NCI-H2081 (cell line): ENCODE measurements at places on chromosomes 16 and 17.
A peak's percentile ranks its signal among the peaks of the same experiment; 100 is the strongest.

- DNase-seq = peak; percentile 13
Observed at GRCh38 chr17:49687878-49688491, 10.1 kb upstream of the SPOP start.

DNA sequence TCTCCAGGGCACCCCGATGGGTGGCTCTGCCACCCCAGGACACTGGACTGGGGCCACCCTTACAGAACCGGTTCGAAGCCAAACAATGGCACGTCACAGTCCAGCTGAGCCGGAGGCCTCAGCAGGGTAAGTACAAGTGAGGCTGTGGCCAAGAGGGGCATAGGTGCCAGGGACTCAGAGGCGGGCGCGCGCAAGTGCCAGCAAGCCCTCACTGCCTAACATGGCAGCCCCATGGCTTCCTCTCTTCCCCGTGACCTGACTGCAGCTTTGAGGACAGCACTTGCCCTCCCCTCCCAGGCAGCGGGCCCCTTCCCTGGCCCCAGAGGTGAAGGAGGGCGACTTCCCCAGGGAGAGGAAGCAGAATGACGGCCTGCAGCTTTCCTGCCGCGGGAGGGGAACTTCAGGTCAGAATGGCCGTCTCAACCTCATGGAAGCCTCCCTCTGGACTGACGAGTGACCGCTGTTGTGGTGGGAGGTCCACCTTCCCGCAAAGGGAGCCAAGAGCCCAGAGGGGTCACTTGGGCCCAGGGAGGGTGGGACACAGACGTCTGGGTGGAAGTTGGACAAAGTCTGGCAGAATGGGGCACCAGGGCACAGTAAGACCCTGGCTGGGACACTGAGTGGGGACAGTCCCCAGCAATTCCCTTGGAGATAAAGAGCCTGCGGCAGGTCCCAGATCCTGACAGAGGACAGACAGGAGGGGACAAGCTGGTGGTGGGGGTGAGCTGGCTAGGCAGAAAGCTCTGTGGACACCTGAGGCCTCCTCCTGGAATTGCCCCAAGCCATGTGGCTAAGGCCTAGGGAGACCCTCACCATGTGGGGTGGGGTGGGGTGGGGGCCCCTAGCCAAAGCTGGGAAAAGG, 52.1 kb upstream of the TOB1 start:
- no peak for DNase-seq

- DNase-seq = no peak
Observed at GRCh38 chr17:6706996-6707395, 6.2 kb downstream of the SLC13A5 start.

DNA sequence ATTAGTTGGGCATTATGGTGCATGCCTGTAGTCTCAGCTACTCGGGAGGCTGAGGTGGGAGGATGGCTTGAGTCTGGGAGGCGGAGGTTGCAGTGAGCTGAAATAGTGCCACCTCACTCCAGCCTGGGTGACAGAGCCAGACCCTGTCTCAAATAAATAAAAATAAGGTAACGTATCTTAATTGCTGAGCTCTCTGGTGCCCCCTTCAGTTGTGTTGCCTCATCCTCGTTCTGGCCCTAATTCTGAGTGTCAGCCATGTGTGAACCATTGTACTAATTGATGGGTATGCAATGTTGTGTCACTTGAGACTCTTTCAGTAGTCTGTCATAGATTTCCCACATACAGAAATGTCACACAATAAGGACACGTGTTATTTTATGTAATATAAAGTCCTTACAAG, 363.1 kb upstream of the RBFOX1 start:
- DNase-seq = no peak

GRCh38 chr16:4913774-4914525, 23.0 kb downstream of the PPL start:
- DNase-seq = no peak

DNA sequence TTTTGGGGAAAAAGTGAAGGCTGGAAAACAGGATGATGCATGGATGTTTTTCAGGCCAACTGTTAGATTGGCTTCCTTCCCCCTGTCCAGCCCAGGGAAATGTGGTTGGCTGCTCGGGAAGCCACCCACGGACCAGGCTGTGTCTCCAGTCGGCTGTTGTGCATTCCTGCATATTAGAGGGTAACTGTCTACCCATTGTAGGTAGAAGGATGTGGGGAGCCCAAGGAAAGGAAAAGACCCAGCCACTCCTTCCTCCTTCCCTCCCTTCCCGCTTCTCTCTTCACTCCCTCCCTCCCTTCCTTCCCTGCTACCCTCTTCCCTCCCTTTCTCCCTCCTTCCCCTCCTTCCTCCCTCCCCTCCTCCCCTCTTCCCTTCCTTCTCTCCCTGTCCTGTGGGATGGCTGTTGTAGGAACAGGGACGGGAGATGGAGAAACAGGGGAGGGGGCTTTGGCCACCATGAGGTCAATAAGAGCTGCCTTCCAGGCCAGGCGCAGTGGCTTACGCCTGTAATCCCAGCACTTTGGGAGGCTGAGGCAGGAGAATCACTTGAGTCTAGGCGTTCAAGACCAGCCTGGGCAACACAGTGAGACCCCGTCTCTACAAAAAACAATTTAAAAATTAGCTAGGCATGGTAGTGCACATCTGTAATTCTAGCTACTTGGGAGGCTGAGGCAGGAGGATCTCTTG, 16.9 kb downstream of the SYT17 start:
- DNase-seq = no peak

DNA sequence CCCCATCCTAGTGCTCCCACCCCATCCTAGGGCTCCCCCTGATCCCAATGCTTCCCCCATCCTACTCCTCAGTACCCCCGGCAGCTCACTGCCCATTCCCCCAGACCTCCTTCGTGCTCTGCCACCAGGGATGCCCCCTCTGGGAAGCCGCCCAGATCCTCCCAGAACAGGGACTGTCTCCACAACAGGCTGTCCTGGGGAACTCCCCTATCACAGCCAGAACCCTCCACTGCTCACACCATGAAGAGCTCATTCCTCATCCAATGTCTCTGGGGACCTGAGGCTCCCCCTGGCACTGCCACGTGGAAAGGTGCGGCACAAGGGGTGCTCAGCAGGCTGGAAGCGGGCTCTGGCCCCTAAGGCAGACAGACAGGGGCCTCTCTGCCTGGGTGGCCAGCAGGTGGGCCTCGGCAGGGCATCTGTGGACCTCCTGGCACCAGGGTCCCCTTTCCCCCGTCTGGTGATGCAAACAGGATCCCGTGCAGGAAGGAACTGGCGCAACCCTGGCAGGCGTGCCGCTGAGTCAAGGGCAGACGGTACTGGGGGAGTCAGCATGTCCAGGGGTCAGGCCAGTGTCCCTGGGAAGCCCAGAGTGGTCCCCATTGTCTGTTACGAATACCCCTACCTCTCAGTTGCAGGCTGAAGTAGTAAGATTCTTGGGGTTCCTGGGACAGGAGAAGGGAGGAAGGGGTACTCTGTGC, 14.8 kb upstream of the PVALEF start:
- DNase-seq = no peak

DNA sequence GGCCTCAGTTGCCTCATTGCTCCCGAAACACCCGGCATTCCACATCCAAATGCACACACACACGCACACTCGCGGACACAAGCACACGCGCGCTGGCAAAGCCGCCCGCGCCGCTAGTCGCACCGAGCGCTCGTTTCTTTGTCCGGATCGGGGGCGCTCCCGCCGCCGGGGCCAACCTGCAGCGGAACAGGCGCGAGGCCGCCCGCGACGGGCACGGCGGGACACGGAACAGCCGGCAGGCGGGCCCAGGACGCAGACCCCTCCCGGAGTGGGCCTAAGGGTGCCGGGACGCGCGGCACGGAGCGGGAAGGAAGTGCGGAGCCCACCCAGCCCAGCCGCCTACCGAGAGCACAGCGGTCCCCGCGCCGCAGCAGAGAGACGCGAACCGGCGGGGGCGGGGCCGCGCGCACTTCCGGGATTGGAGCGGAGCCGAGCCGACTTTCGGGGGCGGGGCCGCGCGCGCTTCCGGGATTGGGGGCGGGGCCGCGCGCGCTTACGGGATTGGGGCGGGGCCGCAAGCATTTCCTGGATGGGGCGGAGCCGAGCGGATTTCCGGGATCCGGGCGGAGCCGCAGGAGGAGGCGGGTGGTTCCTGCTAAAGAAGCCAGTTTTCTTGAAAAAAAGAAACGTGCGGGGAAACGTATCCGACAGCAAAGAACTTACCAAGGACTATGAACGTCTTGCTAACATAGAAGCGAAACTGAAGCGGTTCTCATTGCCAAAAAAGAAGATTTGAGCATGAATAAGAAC, at the start of gene CYBC1:
Gene CYBC1 (minus strand): TSS at position 396 of the 750 bp plus-strand sequence. CDS start 1,498 bp downstream, outside the sequence.
- DNase-seq = peak; percentile 96

DNA sequence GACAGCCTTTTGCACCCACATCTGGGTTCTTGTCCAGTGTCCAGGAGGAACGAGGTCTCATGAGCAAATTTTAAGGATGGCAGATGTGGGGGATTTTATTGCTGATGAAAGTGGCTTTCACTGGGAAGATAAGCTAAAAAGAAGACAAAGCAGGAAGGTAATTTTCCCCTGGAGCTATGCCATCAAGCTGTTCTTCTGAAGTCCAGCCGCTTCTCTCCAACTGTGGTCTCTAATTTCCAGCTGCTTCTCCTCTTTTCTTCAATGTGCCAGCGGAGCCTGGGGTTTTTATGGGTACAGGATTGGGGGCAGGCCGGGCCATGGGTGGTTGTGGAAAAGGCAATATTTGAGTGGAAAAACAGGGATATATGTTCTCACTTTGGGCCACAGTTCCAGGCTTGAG, 430.8 kb downstream of the WWOX start:
- DNase-seq = no peak

DNA sequence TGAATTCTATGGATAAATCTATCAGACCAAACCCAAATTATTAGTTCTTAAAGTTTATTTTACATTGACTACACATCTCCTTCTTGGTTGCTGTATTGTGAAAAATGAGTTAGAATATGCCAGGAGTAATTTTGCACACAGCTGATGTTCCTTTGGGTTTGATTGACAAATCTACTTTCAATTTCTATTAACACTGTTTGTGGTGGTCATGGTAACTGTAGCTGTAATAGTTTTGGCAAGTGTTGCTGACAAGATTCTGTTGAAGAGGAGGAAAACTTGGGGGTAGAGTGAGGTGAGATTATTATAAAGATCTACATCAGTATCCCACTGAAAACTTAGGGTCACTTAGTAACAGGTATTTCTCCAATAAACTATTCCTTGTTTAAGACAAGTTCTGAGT, 30.3 kb downstream of the MRTFB start:
- no peak for DNase-seq

DNA sequence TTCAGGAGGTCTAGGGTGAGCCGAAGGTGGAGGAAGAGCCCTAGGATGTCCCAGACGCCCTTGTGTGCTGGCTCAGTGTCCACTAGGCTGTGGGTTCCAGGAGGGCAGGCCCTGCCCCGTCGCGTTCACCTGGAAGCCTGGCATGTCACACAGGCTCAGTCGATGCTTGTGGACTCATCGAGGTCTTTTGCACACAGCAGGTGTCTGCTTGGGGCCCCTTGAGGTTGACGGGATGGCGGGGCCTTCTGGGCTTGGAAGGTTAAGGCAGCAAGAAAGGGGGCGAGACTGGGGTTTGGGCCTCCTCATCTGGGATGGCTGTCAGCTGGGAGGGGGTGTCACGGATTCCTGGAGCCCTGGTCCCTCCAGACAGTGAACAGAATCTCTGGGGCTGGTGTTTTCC, 1.9 kb downstream of the RAP1GAP2 start:
- DNase-seq = no peak

GRCh38 chr17:68832109-68832802, 122.9 kb downstream of the ABCA8 start:
- DNase-seq = no peak

DNA sequence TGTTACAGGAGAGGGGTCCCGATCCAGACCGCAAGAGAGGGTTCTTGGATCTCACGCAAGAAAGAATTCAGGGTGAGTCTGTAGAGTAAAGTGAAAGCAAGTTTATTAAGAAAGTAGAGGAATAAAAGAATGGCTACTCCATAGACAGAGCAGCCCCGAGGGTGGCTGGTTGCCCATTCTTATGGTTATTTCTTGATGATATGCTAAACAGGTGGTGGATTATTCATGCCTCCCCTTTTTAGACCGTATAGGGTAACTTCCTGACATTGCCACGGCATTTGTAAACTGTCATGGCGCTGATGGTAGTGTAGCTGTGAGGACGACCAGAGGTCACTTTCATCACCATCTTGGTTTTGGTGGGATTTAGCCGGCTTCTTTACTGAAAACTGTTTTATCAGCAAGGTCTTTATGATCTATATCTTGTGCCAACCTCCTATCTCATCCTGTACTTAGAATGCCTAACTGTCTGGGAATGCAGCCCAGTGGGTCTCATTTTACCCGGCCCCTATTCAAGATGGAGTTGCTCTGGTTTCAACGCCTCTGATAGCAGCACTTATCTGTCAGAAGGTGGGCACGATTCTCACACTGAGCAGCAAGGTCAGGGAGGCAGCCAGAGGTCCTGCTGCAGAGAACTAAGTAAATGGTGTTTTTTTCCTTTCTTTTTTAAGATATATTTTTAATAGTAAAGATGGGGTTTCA, 26.5 kb upstream of the XYLT2 start:
- no peak for DNase-seq

DNA sequence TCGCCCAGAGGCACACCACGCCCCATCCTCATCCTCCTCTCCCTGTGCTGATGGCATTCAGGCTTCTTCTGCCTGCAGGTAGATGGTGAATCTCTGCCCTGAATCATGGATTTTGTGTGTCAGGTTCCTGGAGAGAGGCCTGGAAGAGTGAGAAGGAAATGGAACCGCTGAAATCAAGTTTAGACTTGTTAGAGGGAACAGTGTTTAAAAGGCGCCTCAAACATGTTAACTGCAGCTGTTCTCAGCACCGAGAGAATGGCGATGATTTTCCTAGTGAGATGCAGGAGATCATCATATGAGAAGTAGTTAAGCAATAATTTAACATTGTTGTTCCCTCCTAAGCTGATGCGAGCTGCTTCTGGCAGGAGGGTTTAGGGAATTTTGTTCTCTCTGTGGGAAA, 744.4 kb upstream of the EEF2KMT start:
- DNase-seq = no peak

DNA sequence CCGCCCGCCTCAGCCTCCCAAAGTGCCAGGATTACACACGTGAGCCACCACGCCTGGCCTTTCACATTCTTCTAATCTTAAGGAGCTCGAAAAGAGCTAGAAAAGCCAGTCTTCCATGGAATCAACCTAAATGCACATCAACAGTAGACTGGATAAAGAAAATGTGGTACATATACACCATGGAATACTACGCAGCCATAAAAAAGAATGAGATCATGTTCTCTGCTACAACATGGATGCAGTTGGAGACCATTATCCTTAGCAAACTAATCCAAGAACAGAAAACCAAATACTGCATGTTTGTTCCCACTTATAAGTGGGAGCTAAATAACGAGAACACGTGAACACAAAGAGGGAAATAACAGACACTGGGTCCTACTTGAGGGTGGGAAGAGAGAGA, 3.1 kb downstream of the CTC1 start:
- DNase-seq = no peak

GRCh38 chr16:29984137-29984763, 10.6 kb downstream of the TAOK2 start:
- no peak for DNase-seq

GRCh38 chr16:24869033-24869432, 23.3 kb downstream of the SLC5A11 start:
- DNase-seq = no peak
